Osteoblast (primary cell): ENCODE measurements at places on chromosomes 6 and 20. TPM values are rescaled to one million over a fixed set of nuclear protein-coding genes. Genes with fewer than 3 reads are reported as not detected.
A peak's percentile ranks its signal among the peaks of the same experiment; 100 is the strongest.

The FOXP4 gene
- 2.9 and 3.3 TPM in 2 replicates for total RNA-seq

The FAM229B gene
- 11.6 and 17.4 TPM in 2 replicates for total RNA-seq

The PCK1 gene
- not detected in 2 replicates for total RNA-seq

The GMPR gene
- total RNA-seq = 6.5 and 7.4 TPM in 2 replicates

DNA sequence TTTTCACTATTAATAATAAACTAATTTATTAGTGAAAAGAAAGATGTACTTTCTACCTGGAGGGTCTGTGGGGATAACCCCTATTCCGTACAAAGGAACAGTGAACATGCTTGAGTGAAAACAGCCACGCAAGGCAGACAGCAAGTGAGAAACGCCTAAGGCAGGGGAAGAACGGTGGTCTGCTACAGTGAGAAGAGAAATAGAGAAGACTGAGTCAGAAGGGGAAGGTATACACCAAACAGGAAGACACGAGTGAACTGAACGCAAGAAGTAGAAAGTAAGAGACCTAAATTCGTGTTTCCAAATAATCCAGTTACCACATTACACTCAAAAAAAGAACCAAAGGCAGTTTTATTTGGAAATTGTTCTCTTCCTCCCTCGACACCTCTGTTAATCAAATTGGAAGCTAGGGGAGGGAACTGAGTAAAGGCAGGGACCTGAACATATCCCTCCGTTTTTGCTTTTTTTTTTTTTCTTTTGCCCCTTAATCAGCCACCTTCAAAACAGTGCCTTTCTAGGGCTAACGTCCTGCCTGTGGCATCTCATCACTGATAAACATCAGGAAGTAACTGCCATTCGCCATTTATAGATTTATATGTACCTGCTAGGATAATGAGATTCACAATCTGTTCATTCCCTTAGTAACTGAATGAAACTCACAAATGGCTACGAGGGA lies 48.9 kb downstream of the ATXN1 start:
- no peaks in the 10 kb centered on the region for H3K36me3 ChIP-seq
- H3K4me3 ChIP-seq = peak overlapping the region; percentile 59
- DNase-seq = no peak
- H3K27me3 ChIP-seq = no peaks in the 10 kb centered on the region
- peaks cover 22% of the 10 kb centered on the region for H3K4me1 ChIP-seq

DNA sequence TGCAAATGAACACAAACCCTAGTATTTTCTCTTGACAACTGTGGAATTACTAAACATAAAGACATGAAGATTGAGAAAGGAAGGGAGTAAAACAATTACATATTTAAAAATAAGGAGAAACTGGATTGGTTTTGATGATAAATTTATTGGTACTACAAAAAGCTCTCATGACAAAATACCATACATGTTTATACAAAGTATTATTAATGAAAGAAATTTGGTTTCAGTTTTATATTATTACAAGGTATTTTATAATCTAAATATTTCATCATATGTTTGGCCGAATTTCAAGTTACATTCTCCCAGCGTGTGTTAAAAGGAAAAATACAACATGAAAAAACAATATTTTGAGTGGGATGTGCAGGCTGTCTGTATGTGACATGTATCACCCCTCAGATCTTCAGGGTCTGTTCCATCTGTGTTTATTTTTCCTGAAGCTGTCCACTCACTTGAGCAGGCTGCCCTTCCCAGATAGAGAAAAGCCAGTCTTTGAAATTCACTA lies 568.4 kb downstream of the NKAIN2 start:
- H3K4me1 ChIP-seq = no peaks in the 10 kb centered on the region
- no peaks in the 10 kb centered on the region for H3K36me3 ChIP-seq
- H3K27me3 ChIP-seq = no peaks in the 10 kb centered on the region
- no peak overlapping the region for H3K27ac ChIP-seq

GRCh38 chr6:112118034-112118433 lies 30.6 kb downstream of the FAM229B start:
- no peaks in the 10 kb centered on the region for H3K27me3 ChIP-seq
- H3K27ac ChIP-seq = peak overlapping the region; percentile 18
- H3K36me3 ChIP-seq = peaks cover 100% of the 10 kb centered on the region
- no peak for DNase-seq
- H3K4me1 ChIP-seq = no peaks in the 10 kb centered on the region

The KHDRBS2 gene
- total RNA-seq = not detected in 2 replicates

DNA sequence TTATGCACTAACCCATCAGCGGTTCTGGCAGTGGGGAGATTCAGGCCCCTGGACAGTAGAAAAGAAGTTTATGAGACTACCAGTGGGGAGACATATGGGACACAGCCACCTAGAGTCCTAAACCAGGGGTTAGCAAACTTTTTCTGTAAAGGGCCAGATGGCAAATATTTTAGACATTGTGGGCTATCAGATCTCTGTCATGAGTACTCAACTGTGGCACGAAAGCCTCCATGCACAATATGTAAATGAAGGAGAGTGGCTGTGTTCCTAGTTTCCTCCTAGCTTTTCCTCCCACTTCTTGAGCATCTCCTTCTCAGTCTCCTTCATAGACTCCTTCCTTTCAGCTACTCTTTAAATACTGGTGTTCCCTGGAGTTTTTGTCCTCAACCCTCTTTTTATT lies 3.3 kb upstream of the HLA-DMA start:
- peaks cover 4% of the 10 kb centered on the region for H3K4me1 ChIP-seq
- no peaks in the 10 kb centered on the region for H3K27me3 ChIP-seq
- H3K36me3 ChIP-seq = no peaks in the 10 kb centered on the region

DNA sequence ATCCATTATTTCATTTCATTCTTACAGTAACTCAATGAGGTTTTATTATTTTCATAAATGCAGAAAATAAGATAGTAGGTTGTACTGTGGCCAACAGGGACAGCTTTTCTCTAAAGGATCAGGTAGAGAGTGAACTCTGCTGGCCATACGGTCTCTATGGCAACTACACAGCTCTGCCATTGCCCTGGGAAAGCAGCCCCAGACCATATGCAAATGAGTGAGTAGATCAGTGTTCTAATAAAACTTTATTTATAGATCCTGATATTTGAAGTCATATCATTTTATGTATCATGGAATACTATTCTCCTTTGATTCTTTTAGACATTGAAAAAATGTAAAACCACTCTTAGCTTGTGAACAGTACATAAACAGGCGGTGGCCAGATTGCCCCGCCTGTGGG lies 192.5 kb upstream of the RREB1 start:
- H3K4me3 ChIP-seq = peak overlapping the region; percentile 53
- no peak overlapping the region for H3K27ac ChIP-seq
- no peak for DNase-seq
- peaks cover 10% of the 10 kb centered on the region for H3K4me1 ChIP-seq

DNA sequence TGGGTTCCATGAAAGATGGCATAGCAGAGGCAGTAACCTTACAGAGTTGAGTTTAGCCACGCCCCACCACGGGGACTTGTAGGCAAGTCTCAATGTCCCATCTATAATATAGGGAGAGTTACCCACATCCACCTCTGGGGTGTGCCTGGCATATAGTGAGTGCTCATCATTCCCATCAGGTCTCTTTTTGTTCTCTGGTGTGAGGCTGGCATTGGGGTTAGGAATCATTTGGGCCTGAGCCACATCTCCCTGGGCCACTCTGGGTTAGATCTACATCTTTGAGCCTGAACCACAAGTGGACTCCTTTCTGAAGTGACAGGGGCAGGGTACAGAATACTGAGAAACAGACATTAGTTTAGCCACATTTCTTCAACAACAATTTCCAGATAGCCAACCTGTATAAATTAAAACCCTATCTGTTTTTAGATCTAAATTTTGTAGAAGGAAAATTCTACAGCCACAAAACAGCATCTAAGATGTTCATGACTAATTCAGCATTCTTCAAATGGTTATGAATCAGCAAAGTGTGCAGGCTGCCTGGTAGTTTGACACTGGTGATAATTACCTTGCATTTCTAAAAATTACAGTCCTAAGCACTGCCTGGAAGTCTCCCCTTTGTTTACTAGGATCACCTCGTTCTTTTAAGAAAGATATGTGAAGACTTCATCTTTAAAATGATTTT lies 20.1 kb downstream of the RNF24 start:
- peaks cover 33% of the 10 kb centered on the region for H3K4me1 ChIP-seq
- H3K27me3 ChIP-seq = no peaks in the 10 kb centered on the region
- H3K4me3 ChIP-seq = peak overlapping the region; percentile 20

The KCNQ5 gene
- 4.0 and 8.5 TPM in 2 replicates for total RNA-seq

GRCh38 chr6:20313960-20314530 lies 87.6 kb upstream of the E2F3 start:
- no peaks in the 10 kb centered on the region for H3K27me3 ChIP-seq
- no peaks in the 10 kb centered on the region for H3K4me1 ChIP-seq
- no peak for DNase-seq
- H3K4me3 ChIP-seq = no peak overlapping the region
- H3K27ac ChIP-seq = no peak overlapping the region
